SJCRH30 (cell line): ENCODE measurements at places on chromosomes 2 and 18.

DNA sequence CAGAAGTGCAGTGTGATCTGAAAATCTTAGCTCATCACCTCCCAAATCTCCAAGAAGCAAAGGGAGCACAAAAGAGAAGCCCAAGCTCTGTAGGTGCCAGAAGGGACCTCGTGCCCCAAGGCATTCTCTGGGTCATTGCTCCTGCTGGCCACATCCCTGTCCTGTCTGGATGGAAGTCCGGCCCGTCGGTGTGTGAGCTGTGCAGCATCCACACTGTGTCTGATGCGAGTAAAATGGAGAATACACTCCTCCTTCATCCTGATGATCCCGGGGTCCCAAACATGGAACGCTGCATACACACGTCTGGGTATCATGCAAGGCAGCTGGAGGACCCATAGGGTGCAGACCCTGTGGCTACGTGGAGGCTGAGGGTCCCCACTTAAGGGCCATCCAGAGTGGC is 851.4 kb downstream of the GALR1 start:
- DNase-seq, result no peak

- no peak for DNase-seq
These were observed 4.2 kb downstream of the CHCHD5 start for GRCh38 chr2:112588611-112589045.

- no peak for DNase-seq
These were observed 864.0 kb upstream of the ZEB2 start for GRCh38 chr2:145383961-145384360.

GRCh38 chr2:76008001-76008702 is 297.4 kb upstream of the GCFC2 start:
- DNase-seq, result no peak

- no peak for DNase-seq
These were observed 55.7 kb upstream of the PDE1A start for GRCh38 chr2:182482511-182482910.

- no peak for DNase-seq
These were observed 47.9 kb upstream of the KCNF1 start for GRCh38 chr2:10863837-10864236.

DNA sequence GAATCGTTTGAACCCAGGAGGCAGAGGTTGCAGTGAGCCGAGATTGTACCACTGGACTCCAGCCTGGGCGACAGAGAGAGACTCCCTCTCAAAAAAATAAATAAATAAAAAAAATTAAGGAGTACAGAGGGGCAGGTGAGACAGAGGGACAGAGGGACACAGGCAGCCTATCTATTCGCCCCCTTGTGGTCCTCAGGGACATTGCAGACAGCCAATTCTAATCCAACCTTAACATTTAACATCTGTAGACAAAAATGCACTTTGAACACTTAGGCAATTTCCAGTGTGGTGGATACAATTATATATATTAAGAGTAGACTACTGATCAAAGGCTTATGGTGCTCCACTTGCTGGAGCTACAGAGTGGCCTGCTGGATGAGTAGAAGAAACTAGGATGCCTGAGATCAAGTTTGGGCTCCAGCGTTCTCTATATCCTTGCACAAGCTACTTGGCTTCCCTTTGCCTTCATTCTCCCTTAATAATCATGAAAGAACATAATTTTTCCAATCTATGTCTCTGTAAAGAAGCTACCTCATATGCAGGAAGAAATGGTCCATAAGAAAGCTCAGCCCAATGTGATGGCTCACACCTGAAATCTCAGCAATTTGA is 8.2 kb upstream of the SMARCAL1 start:
- peak; percentile 10 for DNase-seq

DNA sequence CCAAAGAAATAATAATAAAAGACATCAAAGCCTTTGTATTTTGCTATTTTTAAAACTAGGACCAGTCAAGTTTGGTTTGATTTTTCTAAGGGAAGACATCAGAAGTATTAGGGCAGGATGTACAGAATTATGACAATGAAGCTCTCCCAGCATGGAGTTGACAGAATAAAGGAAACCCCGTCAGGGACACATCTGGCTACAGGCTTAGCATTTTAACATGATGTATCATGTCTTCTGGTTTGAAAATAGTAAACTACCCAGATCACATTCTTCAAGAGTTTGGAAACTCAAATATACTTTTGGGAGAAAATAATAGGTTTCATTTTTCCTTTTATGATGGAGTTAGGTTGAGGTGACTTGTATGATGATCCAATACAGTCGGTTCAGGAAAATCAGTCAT is 552.0 kb upstream of the CDH2 start:
- no peak for DNase-seq

- DNase-seq, result peak; percentile 32
These were observed 18.3 kb downstream of the NHEJ1 start for GRCh38 chr2:219142329-219142728.

GRCh38 chr2:41941831-41942230 is 106.0 kb upstream of the PKDCC start:
- no peak for DNase-seq

- DNase-seq, result no peak
These were observed 1.1 kb downstream of the CASP8 start for GRCh38 chr2:201261471-201261870.

GRCh38 chr18:13580991-13581390 is 145.4 kb downstream of the FAM210A start:
- no peak for DNase-seq

DNA sequence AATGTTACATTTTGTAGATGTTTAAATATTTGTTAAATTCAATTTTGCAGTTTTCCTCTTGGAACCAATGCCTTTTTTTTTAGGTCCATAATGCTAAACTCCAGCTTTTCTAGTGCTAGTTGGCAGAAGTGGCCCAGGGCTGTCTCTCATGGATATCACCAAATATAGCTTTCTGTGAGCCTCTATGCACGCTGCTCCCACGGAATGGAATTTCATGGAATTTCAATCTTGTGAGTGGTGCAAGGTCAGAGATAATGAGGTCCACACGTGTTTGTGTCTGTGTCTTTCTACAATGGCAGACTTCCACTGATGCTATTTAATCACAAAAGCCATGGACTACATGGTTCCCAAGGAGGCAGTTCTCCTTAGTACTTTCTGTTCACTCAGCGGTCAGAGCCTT is 191.5 kb upstream of the PARD3B start:
- no peak for DNase-seq

- DNase-seq, result peak; percentile 96
These were observed 858 bp downstream of the KCNS3 start for GRCh38 chr2:17879137-17879912.

DNA sequence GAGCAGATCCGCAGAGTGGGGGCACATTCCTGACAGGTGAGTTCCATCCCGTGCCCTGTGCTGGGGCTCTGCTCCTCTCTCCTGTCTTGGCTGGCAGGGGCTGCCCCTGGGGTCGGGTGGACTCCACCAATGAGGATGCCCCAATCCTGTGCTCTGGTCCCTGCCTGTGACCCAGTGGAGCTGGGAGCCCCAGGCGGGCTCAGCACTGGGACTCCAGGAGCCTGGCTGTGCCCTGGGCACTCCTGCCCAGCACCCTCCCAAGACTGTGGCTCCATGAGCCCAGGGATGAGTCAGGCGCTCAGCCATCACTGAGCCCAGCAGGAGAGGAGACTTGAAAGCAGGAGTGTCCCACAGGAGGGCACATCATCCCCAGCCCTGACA is 53.9 kb downstream of the MBP start:
- DNase-seq, result no peak

DNA sequence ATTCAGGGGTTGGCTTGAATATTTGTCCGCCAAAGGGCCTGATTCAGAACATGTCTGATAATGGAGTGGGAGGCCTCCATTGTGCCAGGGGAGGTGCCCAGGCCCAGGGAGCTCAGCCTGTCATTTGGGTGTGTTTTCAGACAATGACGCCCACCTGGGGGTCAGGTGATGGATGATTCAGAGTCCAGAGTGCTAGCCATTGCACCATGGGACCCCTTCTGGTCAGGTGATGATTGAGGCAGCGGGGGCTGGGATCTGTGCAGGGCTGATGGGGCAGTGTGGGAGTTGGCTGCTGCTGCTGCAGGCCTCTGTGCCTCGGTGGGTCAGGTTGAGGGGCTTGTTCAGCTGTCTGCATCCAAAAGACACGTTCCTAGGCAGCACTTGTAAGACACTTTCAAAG is 8.3 kb upstream of the ARHGEF4 start:
- no peak for DNase-seq

DNA sequence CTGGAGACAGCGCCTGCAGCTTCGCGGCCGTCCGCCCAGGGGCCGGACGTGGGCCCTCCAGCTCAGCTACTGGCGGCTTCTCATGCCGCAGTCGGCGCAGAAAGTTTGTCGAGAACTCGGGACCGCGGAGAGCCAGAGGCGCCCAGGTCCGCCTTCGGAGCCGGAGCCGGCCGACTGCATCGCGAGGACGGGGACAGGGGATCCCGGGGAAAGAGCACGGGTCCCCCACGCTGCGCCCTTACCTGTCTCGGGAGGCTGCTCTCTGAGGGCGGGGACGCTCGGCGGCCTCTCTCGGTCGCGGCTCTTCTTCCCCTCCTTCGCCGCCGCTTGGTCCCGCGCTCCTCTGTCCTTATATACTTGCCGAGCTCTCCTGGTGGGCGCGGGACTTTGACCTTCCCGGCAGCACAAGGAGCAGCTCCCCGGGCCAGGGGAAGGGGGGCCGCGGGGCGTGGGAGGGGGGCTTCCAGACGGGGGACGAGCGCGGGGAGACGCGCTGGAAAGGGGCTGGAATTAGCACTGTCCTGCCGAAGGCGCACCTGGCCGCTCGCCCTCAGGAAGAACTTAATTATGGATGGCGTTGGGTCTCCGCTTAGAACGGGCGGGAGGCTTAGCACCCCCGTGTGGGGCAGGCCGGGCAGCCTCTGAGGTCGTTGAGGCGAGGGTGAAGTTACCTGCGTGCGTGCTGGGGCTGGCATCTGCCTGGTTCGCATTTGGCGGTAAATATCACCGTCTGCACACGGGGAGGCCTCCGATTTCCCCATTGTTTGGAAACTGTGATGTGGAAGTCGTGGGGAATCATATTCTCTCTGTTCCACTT is at the start of gene POMC:
Gene POMC (minus strand): TSS at position 325 of the 817 bp plus-strand sequence. CDS start 3,808 bp downstream, outside the sequence.
- peak; percentile 38 for DNase-seq

DNA sequence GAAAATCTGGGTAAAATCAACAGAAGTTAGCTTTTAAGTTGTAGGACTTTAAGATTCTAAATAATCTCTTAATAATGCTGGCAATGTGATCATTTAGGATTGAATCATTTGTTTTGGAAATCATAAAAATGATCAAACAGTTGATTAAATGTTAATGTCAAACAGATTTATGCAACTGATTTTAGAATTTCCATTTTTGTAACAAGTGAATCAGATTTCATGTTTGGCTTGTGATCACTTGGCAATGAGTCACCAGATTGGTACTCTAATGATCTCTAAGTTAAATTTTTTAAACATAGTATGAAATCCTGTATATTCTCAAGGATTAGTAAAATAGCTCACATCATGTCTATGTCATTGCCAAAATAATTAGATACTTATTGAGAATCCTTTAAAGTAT is 50.1 kb upstream of the UNC80 start:
- DNase-seq, result no peak
